Mucosa of gallbladder (tissue), 1 donor: ENCODE measurements at places on chromosomes 4 and X. TPM values are rescaled to one million over a fixed set of nuclear protein-coding genes. Genes with fewer than 3 reads are reported as not detected.

DNA sequence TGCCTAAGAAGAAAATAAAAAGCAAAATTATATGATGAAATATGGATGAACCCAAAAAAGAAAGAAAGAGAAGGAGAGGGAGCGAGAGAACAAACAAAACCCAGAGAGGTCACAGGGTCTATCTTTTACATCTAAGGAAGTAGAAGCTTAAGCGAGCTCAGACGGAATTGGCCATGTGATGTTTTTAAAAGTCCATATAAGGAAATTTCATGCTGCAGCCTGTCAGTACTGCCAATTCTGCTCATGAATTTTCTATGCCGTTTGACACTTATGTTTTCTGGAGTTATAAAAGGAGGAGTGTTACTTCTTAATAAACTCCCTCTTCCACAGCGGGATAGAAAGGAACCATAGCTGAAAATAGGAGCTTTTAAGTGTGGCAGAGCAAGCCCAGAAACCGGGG, 32.9 kb upstream of the DCX start:
- DNase-seq, result no peak

GRCh38 chr4:105243446-105243845, 96.8 kb downstream of the TET2 start:
- no peak for DNase-seq

DNA sequence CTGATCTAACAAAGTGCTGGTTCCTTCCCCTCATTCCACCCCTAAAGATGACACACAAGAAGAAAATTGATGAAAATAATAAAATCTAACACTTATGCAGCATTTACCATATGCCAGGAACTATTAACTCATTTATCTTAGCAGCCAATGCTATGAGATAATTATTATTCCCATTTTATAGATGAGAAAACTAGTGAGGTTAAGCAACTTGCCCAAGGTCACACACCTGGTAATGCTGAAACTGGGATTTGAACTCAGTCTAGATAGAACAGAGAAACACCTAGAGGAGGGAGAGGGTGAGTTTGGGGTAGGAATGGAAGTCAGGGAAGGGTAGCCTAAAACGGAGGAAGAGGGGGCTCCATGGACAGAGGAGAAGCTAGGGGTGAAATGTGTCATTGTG, 18.6 kb downstream of the RBMX start:
- DNase-seq, result no peak

DNA sequence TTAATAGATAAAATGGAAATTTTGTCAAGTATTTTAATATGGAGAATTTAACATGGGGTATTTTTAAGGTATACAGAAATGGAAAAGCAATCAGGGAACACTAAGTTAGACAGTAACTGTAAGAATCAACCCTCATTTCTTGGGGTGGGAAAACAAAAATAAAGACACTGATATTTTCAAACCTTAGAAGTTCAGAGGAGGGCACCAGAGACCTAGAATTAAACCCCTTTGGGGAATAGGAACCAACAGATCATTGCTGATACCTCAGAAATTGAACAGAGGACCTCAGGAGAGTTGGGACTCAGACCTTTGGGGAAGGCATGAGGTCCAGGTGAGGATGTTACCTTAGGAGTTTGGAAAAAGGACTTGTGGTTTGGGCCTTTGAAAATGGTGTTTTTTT, 435.6 kb downstream of the TMA16 start:
- DNase-seq, result no peak

DNA sequence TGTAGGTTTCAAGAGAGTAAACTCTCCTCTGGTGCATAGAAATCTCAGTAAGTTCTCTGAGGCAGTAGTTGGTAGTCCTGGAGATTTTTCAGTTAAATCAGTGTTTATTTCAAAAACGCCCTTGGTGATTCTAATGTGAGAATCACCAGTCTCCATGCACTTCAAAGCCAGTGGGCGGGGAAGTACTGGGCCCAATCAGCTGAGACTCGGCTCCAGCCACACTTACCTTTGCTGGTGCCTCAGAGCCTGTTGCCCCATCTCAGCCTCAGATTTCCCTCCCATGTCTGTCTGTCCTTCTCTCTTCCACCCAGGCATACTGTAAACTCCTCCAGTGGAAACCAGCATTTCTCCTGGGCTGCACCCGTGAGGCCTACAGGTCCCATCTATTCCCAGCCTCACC, 7.4 kb upstream of the MGST2 start:
- no peak for DNase-seq

DNA sequence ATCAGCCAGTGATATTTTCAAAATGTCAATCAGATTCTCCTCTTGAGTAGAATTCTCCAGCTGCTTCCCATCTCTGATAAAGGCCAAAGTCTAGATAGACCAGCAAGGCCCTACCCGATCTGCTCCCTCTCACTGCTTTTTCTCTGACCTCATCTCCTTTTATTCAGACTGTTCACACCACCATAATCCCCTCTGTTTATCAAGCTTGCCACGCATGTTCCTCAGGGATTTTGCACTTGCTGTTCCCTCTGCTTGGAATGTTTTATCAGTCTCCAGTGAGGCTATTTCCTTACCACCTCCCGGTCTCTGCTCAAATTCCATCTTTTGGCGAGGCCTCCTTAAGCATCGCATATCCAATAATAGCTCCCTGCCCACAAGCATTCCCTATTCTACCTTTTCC, 20.1 kb downstream of the NOCT start:
- DNase-seq, result no peak

DNA sequence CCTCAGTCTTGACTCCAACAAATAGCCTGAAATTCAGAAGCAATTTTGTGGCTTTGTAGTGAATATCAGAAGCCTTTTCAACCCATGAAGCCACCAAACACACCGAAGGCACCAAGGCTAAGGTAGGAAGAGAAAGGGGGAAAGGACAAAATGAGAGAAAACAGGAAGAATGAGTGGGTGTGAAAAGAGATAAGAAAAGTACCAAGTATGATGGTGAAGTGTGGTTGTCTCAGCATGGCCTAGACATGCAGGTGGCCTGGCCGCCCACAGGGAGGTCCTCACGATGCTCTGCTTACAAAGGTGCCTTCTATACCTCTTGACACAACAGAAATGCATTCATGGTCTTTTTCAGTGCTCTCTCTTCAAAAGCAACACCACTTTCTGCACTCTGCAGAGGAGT, 34.9 kb downstream of the ACSL1 start:
- DNase-seq, result no peak

GRCh38 chr4:37802068-37802666, 24.3 kb upstream of the PGM2 start:
- DNase-seq, result peak; percentile 59

GRCh38 chr4:120003193-120003592, 63.5 kb downstream of the MAD2L1 start:
- DNase-seq, result no peak

DNA sequence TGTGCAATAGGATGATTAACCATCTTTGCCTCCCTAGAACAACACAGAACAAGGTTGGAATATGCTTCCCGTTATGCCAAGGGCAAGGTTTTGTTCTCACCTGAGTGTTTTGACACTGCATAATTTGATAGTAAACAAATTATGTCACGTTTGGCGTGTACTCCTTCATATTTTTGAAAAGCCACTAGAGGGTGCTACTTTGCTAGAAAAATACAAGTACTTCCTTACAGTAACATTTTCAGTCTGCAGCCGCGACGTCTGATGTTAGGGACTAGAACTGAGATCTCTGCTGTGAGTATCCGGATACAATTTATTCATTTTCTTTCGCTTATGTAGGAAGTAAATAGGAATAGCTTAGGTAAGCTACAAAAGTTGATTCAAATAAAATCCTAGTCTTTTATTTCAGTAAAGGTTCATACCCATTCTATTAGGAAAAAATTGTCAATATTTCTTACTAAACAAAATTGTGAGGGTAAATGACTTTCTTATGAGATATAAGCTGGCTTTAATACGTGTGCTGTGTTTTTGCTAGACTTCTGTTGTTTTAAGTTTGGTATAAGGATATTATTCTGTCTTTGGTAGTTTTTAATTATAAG, 181.1 kb upstream of the WDFY3 start:
- peak; percentile 27 for DNase-seq

DNA sequence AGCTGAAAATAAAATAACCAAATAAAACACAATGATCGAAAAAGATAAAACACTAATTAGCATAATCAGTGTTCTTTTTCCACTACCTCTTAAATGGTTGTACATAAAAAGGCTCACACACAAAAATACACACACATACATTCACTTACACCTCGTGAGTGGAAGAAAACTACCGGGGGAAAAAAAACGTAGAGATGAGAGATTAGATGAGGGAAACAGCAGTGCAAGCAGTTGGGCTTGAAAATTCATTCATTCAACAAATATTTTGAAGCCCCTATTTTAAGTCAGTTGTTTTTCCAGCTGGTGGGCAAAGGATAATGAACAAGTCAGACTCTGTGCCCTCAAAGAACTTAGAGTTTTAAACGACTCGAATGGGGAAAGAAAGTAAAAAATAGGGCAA, 1.0 kb downstream of the TBCK start:
- DNase-seq, result no peak

GRCh38 chrX:121308276-121308805, 260.9 kb downstream of the GLUD2 start:
- peak; percentile 12 for DNase-seq

DNA sequence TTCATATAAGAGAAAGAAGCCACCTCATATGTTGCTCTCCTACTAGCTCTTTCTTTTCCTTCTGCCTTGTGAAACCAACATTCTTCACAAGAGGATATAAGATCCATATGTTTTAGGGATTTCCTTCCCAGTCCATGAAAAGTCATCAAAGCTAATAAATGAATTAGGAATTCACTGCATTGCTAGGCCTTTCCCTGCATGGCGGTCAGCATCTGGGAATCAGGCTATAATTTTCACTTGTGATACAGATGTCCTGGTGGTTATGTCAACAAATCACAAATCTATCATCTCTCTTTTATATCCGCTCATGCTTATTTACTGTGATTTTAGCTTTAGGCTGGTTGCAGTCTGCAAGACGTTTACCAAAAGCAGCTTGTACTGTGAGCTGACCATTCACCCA, 510.0 kb downstream of the NLGN4X start:
- DNase-seq, result no peak

- DNase-seq, result no peak
Measured at GRCh38 chr4:89263265-89263664, 44.3 kb downstream of the GPRIN3 start.

GRCh38 chr4:25723409-25723808, 67.8 kb downstream of the SLC34A2 start:
- DNase-seq, result no peak

DNA sequence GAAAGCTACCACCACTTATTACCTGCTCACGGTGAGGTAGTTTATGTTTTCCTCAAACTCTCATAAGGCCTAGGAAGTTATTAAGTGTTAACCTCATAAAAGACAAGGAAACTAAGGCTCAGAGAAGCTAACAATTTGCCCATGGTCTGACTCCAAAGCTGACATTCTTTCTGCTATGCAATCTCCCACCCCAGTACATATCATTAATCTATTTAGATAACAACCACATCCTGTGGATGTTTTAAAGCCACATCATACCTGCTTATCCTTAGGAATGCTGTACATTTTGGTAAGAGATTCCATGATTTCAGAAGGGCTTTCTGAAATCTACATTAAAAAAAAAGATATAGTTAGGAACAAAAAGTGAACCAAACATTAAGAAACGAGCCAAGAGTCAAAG, 55.4 kb downstream of the HUWE1 start:
- DNase-seq, result no peak

DNA sequence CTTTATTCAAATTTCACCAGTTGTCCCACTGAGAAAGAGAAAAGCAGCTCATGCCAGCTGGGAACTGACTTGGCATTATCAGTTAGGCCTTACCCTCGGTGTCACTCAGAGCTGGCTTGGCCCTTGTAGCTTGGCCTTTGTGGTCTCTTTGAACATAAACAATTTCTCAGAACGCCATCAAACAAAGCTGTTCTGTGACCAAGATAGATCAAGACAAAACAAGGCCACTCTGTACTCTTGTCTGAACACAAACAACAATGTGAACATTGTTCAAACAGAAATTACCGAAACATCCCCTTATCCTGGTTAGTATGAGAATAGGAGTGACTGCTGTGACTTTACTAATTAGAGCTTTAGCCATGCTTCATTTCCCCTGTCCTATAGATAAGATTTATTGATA, 57.2 kb downstream of the DIPK2B start:
- no peak for DNase-seq

- DNase-seq, result no peak
Measured at GRCh38 chr4:154030746-154031145, 241.9 kb upstream of the SFRP2 start.

DNA sequence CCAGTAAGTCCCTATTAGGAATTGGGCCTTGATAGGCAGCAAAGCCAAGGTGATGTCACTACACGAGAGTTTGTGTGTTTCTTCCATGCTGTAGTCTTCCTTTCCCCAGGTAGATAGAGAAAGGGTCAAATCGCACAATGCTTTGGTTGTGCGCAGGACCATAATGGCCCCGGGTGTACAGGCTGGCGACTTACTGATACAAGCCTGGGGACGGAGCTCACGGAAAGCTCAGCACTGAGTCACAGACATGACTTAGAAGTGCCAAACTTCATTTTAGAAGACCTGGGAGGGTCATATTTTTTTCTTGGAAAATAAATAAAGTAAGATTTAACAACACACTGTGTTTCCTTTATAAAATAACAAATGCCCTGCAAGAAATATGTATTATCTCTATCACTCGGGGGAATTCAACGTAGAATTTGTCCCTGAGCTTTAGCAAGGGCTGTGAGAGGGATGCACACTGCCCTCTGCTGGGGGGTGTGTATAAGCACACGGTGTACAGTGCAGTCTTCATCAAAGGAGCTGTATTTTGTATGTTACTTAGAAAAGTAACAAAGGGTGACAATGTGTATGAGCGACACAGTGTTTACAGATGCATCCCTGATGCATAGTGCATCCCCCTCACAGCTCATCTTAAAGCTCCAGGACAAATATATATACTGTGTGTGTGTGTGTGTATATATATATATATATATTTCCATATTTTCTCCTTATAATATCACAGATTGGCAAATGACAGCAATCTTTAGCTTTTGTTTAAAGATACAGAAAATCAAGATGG, 254.5 kb upstream of the VEGFC start:
- peak; percentile 33 for DNase-seq

Gene AR
- 15.9 TPM for total RNA-seq

Gene NPY1R
- 6.3 TPM for total RNA-seq

Gene DGKK
- not detected for total RNA-seq

Gene NIPAL1
- 9.2 TPM for total RNA-seq
